ENCODE measurements at places on chromosomes 6 and 20.
A peak's percentile ranks its signal among the peaks of the same experiment; 100 is the strongest.

GRCh38 chr6:4018924-4019236, 60.1 kb downstream of the FAM217A start:
- DNase-seq, result no peak

DNA sequence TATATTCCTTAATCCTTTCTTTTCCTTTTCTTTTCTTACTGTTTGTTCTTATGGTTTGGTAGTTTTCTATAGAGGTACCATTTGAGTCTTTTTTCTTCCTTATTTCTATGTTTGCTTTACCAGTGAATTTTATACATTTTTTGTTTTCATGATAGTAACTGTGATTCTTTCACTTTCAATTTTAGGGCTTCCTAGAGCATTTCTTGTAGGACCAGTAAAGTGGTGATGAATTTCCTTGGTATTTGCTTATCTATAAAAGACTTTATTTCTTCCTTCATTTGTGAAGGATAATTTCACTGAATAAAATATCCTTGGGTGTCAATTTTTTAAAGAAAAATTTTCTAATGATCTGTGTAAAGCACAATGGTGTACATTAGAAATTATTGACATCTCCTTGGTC, 637.4 kb downstream of the CD109 start:
- no peak for DNase-seq

DNA sequence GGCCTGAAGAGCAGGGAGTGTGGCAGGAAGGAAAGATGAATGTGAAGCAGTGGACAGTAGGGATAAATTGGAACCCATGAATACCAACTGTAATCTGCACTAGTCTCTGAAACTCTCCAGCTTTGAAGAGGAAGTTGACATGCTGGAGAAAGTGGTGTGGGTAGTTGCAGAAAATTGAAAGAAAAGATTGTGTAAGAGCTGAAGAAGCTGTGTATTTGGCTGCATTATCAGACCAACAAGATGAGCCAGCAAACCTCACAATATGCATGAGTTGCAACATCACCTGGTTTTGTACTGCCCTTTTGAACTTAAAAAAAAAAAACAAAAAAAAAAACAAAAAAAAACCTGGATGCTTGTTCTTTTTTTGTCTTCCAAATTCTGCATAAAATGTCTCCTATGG, 921.9 kb upstream of the EYS start:
- no peak for DNase-seq

DNA sequence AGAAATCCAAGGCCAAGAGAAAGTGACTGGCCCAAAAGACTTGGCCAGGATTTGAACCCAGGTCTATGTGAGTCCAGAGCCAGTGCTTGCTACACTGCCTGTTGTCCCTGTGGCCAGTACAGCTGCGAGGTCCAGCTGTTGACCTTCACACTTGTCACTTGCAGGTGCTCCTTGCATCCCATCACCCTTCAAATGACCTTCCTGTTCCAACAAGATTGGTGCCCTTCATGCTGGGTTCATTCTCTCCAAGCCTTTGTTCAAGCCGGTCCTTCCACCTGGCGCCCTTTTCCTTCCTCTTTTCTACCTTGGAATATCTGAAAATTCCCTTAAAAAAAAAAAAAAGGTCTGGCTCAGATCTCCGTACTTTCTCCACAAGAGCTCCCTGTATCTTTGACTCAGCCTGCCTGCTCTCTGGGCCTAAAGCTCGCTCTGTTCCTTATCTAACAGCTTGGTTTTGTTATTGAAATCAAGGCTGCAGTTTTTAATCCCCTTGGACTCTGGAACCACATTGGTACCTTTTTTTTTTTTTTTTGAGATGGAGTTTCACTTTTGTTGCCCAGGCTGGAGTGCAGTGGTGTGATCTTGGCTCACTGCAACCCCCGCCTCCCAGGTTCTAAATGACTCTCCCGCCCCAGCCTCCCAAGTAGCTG, 22.2 kb upstream of the MRPS18A start:
- DNase-seq, result no peak

DNA sequence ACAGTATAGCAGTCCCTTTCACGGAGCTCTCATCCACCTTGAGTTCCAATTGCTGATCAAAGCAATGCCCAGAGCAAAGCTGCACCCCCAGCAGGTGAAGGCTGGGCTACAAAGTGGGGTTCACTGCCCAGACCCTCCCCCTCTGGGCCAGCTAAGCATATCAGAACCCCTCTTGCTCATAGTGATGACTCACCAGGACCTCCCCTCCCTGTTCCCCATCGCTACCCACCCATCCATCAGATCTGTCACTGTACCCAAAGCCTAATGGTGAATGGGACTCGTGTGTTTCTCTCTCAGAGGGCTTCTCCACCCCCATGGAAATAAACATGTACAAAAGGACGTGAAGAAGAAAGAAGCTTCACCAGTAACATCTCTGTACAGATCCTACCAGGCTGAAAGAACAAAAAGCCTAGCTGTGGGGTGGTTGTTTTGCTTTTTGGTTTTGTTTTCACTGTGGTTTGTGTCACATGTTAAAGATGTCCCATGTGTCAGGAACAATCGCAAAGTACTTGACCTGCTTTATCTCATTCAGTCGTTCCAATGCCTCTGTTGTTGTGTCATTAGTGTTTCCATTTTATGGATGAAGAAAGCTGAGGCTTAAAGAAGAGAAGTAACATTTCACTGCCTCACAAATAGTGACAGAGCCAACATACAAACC, 518.5 kb downstream of the CD83 start:
- no peak for DNase-seq

GRCh38 chr6:93453956-93454355, 34.6 kb upstream of the EPHA7 start:
- DNase-seq, result no peak

DNA sequence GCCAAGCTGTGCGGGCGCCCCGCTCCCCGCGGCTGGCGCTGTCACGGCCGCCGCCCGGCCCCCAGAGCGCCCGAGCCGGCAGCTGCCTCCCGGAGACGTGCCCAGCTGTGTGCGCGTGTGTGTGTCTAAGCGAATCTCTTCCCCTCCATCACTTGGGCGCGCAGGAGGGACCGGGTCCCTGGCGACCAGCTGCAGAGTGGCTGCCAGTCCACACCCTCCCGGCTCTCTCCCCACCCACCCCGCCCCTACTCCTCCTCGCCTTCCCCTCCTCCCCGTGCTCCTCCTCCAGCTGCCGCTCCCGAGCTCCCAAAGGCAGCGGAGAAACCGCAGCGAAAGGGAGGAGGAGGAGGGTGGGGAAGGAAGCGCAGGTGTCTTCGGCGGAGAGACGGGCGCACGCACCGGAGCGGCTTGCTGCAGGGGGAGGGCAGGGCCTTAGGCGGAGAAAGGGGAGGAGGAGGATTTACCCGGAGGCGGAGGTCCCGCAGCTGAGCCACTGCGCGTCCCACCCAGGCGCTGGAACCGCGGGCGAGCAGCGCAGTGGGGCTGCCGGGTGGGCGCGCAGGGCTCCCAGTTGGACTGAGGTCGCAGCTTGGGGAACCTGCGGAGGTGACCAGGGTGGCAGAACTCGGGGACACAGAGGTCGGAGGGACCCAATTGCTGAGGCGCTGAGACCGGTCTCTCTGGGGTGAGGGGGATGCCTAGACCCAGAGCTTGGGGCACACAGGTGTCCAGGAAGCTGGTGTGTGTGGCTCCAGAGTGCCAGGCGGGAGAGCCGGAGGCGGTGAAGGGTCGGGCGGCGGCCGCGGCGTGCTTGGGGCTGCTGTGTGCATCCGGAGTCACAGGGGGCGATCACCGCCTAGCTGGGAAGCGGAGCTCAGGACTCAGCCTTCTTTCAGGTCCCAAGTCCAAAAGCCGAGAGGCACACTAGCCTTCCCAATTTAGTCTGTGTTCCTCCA, at the start of gene HS3ST5:
Gene HS3ST5, minus strand, starts transcription at position 198 of the 956 bp plus-strand sequence. CDS start 280,178 bp downstream, outside the sequence.
- no peak for DNase-seq

DNA sequence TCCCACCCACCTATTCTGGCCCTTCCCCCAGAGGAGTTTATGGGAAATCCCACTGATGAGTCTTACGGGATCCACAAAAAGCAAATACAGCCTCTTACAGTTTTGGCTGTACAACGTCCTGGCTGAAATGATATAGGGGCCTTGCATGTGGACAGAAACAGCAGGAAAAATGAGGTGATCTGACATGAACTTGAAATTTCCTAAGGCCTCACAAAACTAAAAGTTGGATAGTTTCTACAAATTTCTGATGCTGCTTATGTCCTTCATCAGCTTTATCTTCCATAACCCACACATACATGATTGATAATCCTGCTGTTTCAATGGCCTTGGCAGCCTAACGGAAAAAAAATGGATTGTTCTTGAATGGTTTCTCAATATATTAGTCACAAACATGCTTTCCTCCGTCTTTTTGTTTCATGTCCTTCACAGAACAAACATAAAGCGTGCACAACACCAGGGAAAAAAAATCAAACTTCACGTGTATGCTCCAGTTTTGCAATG, 118.8 kb downstream of the BMP5 start:
- no peak for DNase-seq

GRCh38 chr6:3579652-3580175, 122.9 kb upstream of the SLC22A23 start:
- no peak for DNase-seq

- DNase-seq, result no peak
Measured at GRCh38 chr6:142222022-142222421, 75.0 kb downstream of the VTA1 start.

DNA sequence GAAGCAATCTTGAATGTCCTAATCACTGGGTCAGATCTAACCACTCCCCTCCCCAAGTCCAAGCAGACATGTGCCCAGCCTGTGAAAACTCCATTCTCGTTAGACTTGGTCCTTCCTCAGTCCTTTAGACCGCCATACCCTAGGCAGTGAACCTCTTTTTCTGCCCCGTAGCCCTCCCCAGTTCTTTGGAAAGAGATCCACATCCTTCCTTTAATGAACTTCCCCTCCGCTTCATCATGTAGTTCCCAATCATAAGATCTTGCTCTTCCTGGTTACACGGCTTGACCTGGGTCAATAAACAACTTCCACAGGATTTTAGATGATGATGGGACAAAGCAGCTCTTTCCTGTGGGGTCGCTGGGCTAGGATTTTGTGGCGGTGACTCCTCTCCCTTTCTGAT, 9.6 kb downstream of the AHCY start:
- DNase-seq, result no peak

DNA sequence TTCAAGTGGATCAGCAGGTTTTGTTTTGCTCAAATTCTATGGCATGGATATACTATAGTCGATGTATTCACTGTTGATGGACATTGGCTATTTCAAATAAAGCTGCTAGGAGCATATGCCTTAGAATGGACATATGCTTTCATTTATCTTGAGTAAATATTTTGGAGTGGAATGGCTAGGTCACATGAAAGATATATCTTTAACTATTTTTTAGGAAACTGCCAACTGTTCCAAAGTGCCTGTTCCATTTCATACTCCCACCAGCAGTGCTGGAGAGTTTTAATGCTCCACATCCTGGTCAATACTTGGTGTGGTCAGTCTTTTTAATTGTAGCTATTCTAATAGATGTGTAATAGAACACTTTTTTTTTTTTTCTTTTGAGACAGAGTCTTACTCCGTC, 81.1 kb upstream of the PIM1 start:
- DNase-seq, result no peak

DNA sequence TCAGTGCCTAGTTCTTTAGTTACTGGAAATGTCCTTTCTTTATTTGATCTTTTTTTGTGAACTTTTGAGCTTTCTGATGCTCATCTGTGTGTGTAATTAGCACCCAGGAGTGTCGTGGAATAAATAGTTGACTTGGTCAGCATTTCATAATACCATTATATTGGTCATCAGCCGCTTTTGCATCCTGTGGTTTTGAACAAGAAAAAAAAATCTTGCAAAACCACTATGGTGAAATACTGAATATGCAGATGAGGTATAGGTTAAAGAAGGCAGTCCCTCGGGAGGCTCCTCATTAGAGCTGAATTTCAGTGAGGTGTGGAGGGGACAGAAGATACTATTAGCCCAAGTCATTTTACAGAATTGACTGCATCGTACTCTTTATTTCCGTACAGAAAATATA, 90.1 kb downstream of the FOXO3 start:
- no peak for DNase-seq

DNA sequence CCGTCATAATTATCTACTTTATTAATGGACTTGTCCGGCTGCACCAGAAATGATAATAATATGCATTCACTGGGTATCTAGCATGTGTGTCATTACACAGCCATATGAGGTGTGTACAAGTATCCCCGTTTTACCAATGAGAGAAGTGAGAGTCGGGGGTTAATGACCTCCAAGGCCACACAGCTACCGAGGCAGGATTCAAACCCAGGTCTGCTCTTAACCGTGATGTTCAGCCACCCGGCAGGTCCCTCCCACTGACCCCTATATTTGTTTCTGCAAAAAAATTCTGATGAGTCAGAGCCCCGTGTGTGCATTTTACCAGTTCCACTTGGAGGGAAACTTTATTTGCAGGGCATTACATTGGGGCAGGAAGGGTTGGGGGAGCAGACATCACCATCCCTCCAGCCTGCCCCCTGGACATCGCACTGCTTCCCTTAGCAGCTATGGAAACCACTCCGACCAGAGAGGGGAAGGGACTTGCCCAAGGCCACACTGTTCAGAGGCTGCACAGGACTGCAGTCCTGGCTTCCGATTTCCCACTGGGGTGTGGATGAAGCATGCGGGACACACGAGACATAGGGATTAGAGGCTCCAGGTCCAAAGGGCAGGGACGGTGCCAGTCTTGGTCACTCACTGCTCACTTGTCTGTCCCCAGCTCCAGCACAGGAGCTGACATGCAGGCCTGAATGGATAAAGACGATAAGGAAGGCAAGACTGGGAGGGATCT, 10.1 kb upstream of the SRC start:
- DNase-seq, result no peak

- DNase-seq, result no peak
Measured at GRCh38 chr20:53898556-53898931, 171.8 kb downstream of the BCAS1 start.

- DNase-seq, result no peak
Measured at GRCh38 chr6:40343318-40343876, 243.8 kb downstream of the LRFN2 start.

DNA sequence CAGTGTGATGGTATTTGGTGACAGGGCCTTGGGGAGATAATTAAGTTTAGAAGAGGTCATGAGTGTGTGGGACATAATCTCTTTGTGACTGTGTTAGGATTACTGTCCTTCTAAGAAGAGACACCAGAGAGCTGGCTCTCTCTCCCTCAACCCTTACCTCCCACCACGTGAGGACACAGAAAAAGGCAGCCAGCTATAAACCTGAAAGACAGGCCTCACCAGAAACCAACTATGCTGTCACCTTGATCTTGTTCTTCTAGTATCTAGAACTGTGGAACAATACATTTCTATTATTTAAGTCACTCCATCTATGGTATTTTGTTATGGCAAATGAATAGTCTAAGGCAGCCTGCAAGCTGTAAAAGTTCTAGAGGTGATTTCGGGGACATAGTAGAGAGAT, 203.7 kb downstream of the OTOR start:
- DNase-seq, result no peak

DNA sequence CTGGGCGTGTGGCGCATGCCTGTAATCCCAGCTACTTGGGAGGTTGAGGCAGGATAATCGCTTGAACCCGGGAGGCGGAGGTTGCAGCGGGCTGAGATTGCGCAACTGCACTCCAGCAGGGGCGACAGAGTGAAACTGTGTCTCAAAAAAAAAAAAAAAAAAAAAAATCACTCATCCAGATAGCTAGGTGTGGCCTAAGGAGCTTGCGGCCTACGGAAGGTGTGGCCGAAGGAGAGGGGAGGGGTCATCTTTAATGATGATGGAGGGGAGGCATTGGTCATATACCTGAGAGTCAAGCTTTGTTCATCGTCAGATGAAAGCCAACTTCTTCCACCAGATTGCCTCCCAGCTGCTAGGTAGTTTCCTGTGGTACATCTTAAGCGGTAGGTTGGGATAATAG, 801 bp upstream of the PPARD start:
- peak; percentile 81 for DNase-seq

GRCh38 chr6:35441205-35441604, 10.9 kb upstream of the FANCE start:
- DNase-seq, result no peak

GRCh38 chr6:107293350-107293749, 166.0 kb downstream of the PDSS2 start:
- no peak for DNase-seq

- no peak for DNase-seq
Measured at GRCh38 chr20:44109951-44110361, 77.0 kb downstream of the JPH2 start.
